ENCODE measurements at places on chromosomes 2 and 18.

DNA sequence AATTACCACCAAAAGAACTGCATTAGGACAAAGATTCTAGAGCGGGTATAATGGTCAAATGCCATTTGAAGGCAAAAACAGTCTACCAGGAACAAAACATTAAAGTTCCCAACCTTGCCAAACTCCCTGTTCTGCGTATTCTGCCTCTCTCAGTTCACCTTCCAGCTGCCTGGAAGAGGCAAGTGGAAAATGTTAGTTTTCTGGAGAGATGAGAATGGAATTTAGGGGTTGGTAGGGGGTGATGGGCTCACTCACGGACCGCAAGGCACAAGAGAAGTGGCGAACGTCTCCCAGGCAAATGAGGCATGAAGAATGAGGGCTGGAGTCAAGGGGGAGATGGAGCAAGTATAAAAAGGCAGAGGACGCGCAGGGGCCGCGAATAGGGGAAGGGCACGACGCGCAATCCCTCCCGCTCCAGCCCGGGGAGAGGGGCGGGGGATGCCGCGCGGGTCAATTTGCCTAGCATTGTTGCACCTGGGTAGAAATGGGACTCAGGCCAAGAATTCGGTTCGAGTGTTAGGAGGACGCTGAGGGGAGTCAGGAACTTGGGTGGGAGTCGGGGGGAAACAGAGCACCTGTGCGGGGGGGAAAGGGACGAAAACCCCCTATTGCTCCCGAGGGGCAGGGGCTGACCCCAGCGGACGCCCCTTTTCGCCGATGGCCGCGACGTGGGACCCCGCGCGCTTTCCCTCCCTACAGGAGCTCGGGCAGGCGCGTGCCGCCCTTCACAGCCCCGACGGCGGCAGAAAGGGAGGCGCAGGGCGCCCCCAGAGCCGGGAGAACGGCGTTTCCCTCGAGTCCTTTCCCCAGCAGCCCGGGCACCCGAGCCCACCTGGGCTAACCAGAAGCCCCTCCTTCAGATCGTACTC is 573 bp downstream of the PAIP2B start:
- H3K4me3 ChIP-seq: peak overlapping the region; percentile 69
- peak; percentile 83 for DNase-seq
- H3K36me3 ChIP-seq: no peaks in the 10 kb centered on the region
- H3K27ac ChIP-seq: peak overlapping the region; percentile 66

DNA sequence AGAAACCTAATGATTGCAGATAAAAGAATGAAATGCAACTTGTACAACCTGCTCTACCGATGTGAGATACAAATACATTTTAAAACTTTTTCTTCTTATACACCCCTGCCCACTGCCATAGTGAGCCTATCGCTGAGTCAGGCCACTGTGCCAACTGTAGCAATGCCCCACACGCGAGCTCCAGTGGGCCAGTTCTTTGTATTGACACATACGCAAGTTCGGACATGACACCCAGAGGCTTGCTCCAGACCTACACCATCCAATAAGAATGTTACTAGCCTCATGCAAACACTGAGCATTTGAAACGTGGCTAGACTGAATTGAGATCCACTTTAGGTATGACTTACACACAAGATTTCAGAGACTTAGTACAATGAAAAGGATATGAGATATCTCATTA is 340.1 kb downstream of the ARHGAP15 start:
- H3K27me3 ChIP-seq: no peaks in the 10 kb centered on the region
- DNase-seq: no peak
- H3K4me1 ChIP-seq: no peaks in the 10 kb centered on the region
- H3K4me3 ChIP-seq: no peak overlapping the region

DNA sequence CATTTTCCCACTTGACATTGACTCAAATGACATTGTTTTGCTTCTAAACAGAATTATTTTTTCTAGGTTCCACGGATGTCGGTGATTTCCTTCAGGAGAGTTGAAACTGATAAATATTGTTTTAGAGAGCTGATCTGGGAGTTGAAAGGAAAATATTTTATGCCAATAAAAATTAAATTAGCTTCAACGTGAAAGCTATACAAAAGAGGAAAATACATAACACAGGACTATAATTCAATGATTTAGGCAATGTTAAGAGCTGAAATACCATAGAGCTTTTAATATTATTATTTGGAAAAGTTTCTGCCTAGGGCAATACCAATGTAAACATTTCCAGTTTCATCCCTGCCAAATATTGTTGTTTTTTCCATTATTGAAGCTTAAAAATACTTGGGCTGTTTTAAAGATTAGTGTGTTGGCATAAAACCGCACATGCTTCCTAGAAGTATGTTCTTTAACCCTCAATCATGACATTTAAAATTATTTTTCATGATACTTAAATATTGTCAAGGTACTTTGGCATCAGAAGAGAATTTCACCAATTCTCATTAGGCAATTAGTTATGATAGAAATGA is 18.6 kb upstream of the PDE1A start:
- no peak for DNase-seq
- H3K36me3 ChIP-seq: no peaks in the 10 kb centered on the region
- no peaks in the 10 kb centered on the region for H3K4me1 ChIP-seq
- no peak overlapping the region for H3K27ac ChIP-seq

DNA sequence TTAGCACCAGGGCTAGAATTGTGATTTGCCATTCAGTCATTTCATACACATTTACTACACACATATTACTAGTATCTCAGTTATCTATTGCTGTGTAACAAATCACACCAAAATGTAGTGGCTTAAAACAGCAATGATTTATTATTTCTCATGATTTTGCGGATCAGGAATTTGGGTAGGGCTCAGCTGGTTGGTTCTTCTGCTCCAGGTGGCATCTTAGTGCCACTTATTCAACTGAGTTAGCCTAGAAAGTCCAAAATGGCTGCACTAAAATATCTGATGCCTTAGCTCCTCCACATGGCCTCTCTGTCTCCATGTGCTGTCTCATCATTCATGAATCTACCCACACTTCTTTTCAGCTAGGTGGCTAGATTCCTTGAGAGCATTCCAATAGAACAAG is 107.1 kb downstream of the ZFP36L2 start:
- H3K4me3 ChIP-seq: no peak overlapping the region
- no peak for DNase-seq
- H3K4me1 ChIP-seq: peaks cover 3% of the 10 kb centered on the region
